NCI-H524 treated with DMSO at 0.1 percent for 48 hours (cell line): ENCODE measurements at places on chromosomes 12 and 14.

DNA sequence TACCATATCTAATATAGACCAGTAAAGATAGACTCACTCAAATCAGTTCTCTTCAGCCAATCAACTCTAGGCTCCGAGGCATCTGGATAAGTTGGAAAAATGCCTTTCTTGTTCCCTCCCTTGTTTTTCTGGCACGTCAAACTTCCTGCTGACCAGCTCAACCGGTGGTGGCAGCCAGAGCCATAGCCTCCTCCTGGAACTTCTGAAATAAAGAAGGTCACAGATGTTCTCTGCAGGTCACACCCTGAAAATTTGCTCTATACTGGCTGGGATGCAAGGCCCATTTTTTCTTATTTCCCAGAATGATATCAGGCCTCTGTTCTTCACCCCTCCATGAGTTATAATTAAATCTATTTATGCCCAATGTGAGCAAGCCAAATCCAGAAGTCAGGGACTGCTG is 81.9 kb downstream of the BMP4 start:
- no peak for DNase-seq

DNA sequence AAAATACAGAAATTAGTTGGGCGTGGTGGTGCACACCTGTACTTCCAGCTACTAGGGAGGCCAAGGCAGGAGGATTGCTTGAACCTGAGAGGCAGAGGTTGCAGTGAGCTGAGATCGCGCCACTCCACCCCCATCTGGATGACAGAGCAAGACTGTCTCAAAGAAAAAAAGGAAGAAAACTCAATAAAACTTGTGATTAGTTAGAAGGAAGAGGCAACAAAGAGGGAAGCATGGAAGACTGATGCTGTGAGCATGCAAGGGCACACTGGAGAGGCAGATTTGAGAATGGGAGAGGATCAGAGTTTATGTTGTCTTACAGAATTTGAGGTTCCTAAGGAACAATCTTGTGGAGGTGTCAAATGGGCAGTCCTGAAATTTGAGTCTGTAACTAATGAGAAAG is 2.8 kb upstream of the ZC2HC1C start:
- DNase-seq = no peak

DNA sequence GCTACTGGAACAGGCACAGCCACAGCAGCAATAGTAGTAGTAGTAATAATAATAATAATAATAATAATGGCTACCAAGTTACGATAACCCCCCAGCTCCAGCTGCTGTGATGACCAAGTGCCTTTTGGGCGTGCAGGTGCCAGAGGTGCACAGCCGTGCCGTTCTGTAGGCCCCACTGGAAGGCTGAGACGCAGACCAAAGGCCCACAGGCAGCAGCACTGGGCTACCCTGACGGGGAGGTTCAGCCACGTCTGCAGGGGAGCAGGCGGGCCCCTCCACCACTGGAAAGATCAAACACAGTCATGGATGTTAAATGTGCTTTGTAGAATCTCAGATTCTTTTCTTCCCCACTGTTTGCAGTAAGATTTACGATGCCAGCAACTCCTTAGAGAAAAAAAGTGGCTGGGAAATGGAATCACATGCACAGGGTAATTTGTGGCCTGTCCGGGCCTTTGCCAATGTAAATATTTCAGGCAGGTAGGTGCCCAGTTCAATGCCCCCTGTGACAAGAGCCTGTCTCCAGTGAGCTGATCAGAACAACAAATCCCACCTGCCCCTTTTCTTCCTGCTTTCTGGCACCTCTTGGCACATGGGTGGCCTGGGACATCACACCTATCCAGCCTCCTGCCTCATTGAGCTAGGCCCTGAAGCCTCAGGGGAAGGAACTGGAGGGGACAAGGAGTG is 32.6 kb downstream of the CCDC85C start:
- no peak for DNase-seq

GRCh38 chr12:84506282-84506681 is 406.3 kb downstream of the SLC6A15 start:
- no peak for DNase-seq

- no peak for DNase-seq
Observed at GRCh38 chr14:100522616-100523099, 64.6 kb downstream of the BEGAIN start.

DNA sequence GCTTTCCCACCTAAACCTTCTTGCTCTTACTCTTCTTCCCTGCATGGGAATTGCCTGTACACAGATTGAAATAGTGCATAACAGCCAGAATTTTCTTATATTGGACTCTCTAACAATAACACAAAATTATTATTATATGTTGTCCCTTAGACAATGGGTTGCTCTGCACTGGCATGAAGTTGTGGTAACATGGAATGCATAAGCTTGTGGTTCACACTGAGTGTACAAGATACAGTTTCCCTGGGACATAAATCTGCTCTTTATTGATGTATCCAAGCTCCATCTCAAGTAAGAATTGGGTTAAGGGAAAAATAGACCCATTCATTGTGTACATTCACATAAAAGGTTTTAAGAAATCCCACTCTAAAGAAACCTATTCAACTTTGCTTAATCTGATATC is 114.4 kb upstream of the NTF3 start:
- no peak for DNase-seq

- DNase-seq = no peak
Observed at GRCh38 chr14:24071836-24072430, 571 bp downstream of the CPNE6 start.
